ENCODE measurements at places on chromosomes 1 and 21.

- no peak for DNase-seq
Observed at GRCh38 chr1:209107535-209107934, 476.0 kb upstream of the CAMK1G start.

GRCh38 chr1:39196244-39197215 is 8.0 kb upstream of the MACF1 start:
- no peak for DNase-seq

GRCh38 chr1:66758241-66758755 is 6.0 kb downstream of the DYNLT5 start:
- DNase-seq: no peak

- DNase-seq: no peak
Observed at GRCh38 chr1:89998306-89998705, 3.4 kb downstream of the ZNF326 start.

GRCh38 chr1:29197993-29198392 is 16.3 kb upstream of the SRSF4 start:
- DNase-seq: no peak

DNA sequence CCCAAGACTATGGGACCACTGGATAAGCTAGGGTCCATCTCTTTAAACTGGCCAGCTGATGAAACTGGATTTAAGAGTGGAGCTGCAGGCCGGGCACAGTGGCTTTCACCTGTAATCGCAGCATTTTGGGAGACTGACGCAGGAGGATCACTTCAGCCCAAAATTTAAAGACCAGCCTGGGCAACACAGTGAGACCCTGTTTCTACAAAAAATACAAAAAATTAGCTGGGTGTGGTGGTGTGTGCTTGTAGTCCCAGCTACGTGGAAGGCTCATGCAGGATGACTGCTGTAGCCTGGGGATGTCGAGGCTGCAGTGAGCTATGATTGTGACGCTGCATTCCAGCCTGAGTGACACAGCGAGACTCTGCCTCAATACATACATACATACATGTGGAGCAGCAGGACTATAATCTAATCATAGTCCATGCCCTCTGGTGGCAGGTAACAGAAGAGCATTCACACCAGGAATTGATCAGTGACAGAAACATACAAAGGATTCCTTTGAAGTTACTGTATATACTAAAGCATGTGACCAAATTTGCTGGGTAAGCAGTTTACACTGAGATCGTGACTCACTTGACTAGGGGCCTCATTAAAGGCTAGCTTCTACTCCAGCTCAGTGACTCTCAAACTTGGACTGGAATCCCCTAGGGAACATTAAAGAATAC is 101.5 kb upstream of the SLFNL1 start:
- DNase-seq: peak; percentile 52

GRCh38 chr1:9191231-9191630 is 43.3 kb upstream of the H6PD start:
- DNase-seq: no peak

DNA sequence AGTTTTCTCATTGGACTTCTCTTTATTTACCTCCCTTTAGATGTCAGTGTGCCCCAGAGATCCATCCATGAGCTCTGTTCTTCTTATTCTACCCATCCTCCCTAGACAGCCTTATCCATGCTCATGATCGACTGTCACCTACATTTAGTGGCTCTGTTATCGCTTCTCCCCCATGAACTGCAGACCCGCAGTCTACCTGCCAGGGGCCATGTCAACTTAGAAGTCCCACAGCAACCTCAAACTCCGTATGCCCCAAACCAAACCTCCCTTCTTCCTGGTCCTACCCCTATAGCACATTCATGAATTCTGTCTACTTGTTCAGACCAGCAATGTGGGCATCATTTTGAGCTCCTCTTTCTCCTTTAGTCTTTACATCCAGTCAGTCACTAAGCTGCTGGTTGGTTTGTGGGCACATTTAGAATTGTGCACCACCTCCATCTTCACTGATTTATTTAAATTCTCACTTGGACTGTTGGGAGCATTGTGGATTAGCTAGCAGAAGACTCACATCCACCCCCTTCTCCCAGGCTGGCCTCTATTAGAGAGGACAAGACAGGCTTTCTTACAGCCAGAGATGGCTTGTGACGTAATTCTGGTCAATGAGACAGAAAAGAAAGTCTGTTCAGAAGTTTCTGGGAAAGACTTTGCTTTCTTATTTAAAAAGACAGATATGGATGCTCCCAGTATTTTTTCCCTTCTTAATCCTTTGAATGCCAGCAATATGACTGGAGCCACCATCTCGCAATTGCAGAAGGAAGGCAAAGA is 19.1 kb downstream of the C1orf116 start:
- no peak for DNase-seq

- no peak for DNase-seq
Observed at GRCh38 chr1:50877641-50878040, 82.4 kb downstream of the FAF1 start.

GRCh38 chr1:190507357-190507756 is 29.7 kb upstream of the BRINP3 start:
- DNase-seq: no peak

DNA sequence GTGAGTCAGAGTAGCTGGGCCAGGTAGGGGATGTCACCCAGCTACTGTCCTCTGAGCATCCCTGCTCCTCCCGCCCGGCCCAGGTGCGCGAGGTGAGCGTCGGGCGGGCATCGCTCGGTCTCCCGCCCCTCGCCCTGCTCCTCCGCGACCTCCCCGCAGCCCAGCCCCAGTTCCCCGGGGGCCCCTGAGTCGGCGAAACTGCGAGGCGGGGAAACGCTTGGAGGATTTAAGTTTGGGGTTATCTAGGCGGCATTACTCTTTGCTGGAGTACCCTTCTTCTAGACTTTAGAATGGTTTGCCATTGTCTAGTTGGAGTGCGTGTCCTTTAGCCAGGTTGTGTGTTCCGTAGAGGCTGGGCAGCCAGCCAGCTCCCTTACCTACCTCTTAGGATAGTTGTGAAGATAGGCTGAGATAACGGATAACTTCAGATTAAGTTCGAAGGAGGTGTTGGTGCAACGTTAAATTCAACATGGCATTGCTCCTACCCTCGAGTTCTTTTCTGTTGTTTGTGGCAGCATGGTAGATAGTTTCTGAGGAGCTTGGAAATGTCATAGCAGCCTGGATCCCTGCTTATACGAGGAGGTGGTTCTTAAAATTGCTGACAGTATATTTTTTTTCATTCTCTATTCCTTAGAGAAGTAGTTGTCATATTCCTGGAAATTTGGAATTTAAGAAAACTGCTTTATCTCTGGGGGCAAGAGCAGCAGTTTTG is 697 bp downstream of the AGO3 start:
- no peak for DNase-seq

GRCh38 chr21:32957545-32957944 is 68.2 kb upstream of the OLIG2 start:
- DNase-seq: no peak

GRCh38 chr1:69645477-69645876 is 77.8 kb downstream of the LRRC7 start:
- no peak for DNase-seq

GRCh38 chr1:227072991-227073390 is 132.9 kb downstream of the COQ8A start:
- DNase-seq: no peak

- DNase-seq: no peak
Observed at GRCh38 chr1:21104683-21105082, 72.0 kb downstream of the EIF4G3 start.

DNA sequence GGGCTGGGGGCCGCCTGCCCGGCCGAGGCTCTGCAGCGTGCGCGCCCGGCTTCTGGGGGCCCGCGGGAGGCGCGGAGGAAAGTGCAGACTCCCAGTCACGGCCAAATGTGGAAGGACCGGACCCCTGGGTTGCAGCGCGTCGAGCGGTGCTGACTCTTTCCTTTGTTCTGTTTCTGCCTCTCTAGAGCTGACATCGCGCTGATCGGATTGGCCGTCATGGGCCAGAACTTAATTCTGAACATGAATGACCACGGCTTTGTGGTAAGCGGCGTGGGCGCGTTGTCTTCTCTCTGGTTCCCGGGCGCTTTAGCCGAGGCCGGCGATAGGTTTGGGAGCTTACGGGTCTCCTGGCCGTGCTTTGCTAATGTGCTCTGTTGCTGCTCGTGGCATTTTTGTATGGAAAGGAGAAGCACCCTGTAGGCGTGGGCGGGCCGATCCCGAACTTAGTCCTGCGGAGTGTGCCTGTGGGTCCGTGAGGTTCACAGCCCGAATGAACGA is 629 bp downstream of the PGD start:
- no peak for DNase-seq

DNA sequence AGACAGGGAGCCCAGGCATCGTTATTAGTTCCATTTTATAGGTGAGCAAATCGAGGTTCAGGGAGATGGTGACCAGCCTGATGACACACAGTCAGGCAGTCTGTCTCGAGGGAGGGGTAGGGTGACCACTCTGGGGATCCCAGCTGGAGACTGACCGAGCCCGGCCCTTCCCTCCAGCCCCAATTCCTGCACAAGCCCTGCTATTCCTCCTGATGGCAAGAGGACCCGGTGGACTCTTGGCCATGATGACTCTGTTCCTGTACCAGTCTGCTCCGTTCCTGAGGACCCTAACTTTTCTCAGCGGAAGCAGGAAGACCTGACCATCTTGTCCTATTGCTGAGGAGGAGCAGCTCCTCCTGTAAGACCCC is 391 bp downstream of the AGT start:
- DNase-seq: no peak

GRCh38 chr1:44029260-44029910 is 1.9 kb downstream of the SLC6A9 start:
- DNase-seq: no peak

GRCh38 chr21:43020177-43020576 is 45.8 kb downstream of the PKNOX1 start:
- DNase-seq: no peak

DNA sequence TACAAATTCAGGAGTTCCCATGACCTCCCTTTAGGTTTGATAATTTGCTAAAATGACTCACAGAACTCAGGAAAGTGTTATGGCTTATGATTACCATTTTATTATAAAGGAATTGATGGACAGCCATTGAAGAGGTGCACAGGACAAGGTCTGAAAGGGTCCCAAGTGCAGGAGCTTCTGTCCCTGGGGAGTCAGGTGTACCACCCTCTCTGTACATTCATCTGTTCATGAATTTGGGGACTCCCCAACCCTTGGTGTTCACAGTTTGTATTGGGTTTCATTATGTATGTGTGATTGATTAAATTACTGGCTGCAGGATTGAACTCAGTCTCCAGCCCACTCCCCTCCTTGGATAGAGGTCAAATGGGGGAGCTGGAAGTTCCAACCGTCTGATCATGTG is 10.8 kb upstream of the IL10RB start:
- no peak for DNase-seq

- DNase-seq: no peak
Observed at GRCh38 chr1:183632114-183632513, 3.5 kb downstream of the ARPC5 start.

DNA sequence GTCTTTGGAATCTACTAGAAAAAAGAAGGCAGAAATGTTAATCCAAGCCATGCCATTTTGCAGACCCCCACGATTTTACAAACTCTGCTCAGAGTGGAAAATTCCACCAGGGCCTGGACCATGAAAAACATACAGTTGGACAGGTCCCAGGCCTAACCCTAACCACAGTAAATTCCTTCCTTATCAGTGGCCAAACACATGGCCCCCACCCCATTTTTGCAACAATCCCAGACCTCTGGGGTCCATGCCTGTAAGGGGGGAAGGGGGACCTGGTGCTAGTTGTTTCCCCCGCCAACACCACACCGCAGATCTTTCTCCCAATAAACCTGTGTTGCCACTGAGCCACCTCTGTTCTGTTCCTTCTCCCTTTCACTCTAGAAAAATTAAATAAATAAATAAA is 1352.7 kb downstream of the AMY1C start:
- no peak for DNase-seq

DNA sequence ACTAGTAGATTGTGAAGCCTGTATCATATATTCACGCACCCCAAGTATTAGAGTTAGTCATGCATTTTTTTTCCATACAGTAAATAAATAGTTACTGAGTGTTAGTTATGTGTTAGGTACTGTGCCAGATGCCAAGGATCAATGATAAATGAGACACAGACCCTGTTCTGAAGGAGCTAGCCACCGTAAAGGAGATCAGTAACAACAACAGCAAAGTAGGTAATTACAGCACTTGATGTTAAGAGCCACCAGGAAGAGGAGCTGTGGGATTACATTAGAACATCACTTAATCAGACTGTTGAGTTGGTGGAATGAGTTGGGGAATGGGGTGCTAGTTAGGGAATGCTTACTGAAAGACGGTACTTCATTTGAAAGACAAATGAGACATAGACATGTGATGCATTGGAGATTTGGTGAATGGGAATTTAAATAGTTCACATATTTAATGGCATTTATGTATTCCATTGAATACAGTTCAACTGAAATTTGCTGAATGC is 21.0 kb downstream of the PRKAA2 start:
- no peak for DNase-seq

GRCh38 chr21:31335957-31336738 is 7.9 kb downstream of the TIAM1 start:
- DNase-seq: no peak

DNA sequence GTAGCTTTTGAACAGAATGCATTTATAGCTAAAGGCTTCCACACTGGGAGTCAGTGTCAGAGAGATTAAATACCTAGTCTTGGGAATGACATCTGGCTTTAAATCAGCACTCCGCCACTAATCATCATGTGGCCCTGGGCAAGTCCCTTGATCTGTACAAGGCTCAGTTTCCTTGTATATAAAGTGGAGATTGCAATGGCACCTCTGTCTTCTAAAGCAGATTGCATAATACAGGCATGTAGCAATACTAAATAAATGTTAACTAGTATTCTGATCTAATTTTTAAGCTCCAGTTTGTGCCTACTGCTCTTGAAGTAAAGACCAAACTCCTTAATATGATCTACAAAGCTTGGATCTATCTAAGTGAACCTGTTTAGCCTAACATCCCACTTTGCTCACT is 249.4 kb downstream of the PLPP3 start:
- no peak for DNase-seq

GRCh38 chr1:162562470-162562828 is 927 bp downstream of the UAP1 start:
- no peak for DNase-seq

DNA sequence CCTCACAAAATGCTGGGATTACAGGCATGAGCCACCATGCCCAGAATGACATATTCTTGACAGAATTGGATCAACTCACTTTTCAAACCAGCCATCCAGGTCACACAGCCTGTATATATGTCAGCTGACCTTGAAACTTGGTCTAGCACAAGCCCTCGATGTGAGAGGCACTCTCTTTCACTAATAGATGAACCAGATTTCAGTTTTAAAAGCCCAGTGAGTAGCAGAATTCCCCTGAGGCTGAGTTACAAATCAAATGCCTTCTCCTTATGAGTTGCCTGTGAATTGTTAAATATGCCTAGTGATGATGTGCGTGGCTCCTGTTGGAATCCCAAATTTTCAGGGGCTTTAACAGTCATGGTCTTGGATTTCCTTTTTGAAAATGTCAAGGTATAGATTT is 88.7 kb downstream of the CD247 start:
- no peak for DNase-seq

DNA sequence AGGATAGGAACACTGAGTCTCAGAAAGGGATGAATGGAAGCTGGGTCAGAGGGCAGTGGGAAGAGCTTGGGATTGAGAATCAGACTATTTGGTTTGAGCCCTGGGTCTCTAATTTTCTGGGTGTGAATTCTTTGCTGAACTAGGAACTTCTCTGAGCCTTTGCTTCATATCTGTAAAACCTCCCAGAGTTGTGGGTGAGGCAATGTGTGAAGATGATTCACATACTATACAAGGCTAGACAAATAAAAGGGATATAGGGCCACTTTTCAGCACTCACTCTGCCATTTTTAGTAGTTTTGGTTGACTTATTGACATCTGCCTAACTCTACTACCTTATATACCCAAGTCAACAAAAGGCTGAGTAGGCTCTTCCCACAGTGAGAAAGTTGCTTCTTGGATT is 77.7 kb upstream of the JUN start:
- no peak for DNase-seq

GRCh38 chr1:46637444-46638083 is 21.0 kb upstream of the MOB3C start:
- DNase-seq: no peak
